ENCODE measurements at places on chromosomes 7 and 10. TPM values are rescaled to one million over a fixed set of nuclear protein-coding genes. Genes with fewer than 3 reads are reported as not detected.

Gene MRLN
- total RNA-seq: 16.9 TPM

Gene SMO
- total RNA-seq: 21.9 TPM

Gene MIOS
- 51.8 TPM for total RNA-seq

Gene STRIP2
- total RNA-seq: 0.96 TPM

Gene ASB10
- not detected for total RNA-seq

Gene RADIL
- total RNA-seq: 1.2 TPM

Gene DPP6
- total RNA-seq: 1.2 TPM

Gene C10orf53
- 1.2 TPM for total RNA-seq

Gene PPP1R3C
- total RNA-seq: 189 TPM

Gene ASZ1
- 4.8 TPM for total RNA-seq

Gene SPDYE18
- total RNA-seq: not detected

Gene C10orf90
- 3.6 TPM for total RNA-seq

Gene OR6B1
- total RNA-seq: 4.3 TPM

GRCh38 chr10:118246332-118247295, 95.5 kb downstream of the FAM204A start:
- DNase-seq: no peak

- DNase-seq: no peak
Measured at GRCh38 chr7:22802426-22802825, 20.2 kb downstream of the TOMM7 start.

DNA sequence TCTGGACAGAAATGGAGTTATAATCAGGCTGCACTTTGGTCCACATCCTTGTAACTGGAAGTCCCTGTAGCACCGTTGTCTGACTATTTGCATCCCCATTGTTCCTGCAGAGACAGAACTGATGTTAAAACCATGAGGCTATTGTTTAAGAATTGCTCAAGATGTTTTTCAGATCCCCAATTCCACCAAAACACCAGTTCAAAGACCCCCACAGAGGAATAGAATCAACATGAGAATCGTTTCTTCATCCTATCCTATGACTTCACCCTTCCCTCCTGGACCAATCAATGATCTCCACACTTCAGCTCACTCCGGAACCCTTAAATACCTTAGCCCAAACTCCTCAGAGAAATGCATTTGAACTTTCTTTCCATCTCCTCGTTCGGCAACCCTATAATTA, 57.1 kb upstream of the GRID1 start:
- no peak for DNase-seq

DNA sequence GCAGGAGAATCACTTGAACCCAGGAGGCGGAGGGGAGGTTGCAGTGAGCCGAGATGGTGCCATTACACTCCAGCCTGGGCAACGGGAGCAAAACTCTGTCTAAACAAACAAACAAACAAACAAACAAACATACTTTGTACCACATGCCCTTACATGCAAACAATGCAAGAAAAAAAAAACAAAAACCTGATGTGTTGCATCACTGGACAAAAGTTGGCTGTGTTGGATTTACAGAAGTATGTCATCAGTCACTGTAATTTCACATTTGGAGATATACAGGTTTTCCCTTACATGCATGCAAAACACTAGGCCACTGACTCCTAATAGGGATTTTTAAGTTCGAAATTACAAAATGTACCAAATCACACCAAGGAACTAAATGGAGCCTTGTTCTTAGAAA, 138.5 kb downstream of the SRPK2 start:
- no peak for DNase-seq

DNA sequence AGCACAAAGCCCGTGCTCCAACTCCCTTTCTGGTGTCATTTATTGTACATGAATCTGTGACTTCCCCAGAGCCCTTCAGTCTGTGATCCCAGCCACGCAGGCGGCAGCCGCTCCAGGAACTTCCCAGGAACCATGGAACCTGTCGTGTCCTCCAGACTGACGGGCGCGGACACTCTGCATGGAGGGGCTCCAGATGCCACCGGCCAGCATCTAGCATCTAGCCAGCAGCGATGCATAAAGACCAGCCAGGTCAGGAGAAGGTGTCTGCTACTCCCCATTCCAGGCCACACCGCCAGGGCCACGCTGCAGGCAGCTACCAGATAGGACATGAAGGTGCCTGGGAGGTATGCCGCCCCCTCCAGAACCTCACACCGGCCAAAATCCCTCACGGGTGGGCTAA, 77.4 kb downstream of the PRKAG2 start:
- no peak for DNase-seq

DNA sequence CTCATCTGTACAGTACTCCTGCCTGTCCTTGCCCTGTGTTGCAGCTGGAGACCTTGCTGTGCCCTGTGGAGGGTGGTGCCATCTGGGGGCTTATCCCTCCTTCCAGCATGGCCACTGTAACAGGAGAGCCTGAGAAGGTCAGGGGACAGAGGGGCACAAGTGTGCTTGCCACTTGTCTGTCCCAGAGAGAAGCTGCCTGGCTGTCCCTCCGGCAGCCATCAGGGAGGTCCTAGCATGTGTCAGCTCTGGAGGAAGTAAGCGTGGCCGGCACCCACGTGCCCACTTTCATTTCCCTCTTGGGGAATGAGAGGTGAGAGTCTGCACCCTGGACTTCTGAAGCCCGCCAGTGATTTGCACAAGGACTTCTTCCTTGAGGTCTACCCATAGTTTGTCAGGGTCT, 97.0 kb upstream of the PPIF start:
- DNase-seq: no peak

GRCh38 chr10:73762915-73763314, 18.7 kb downstream of the SEC24C start:
- no peak for DNase-seq

- DNase-seq: no peak
Measured at GRCh38 chr7:15424468-15424867, 137.3 kb downstream of the AGMO start.

DNA sequence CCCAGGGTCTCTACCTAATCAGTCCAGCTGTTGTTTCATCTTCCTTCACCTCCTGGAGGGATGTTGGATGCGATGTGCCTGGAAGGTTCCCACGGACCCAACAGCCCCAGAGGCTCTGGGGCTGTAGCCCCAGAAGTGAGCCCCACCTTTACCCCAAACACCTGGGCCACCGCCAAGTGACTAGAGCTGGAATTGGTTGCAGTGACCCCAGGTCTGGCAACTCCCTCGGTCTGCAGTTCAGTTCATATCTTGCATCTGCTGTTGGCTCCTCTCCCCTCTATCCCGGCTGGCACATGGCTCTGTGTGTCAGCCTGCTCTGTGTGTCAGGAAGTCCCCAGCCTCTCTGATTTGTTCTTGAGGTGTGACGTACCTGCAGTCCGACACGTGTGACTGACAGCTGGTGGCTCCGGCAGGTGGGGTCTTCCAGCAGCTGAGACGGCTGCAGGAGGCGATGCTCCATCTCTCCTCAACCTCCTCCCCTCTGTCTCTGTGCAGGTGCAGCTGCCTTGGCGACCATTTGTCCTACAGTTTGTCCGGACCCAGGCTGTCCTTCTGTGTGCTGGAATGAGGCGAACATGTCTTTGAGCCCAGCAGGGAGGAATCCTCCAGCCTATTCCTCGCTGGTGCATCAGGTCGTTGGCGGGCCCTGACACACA, 38.6 kb downstream of the ELFN1 start:
- no peak for DNase-seq

DNA sequence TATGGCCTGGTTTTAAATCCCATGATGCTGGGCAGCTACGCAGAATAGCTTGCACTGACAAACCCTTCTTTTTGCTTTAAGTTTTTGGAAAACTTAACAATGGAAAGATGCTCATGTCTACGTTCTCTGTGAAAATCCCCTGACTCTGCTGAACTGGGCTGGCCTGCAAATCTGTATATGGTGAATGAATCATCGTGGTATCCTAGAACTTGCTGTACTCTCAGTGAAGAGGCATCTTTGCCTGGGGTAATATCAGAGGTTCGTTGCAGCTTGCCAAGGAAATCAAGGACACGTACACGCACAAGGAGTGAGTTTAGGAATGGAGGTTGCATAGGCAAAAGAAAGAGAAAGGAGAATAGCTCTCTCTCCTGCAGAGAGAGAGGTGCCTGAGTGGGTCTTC, 382.0 kb upstream of the ADARB2 start:
- DNase-seq: peak; percentile 12

DNA sequence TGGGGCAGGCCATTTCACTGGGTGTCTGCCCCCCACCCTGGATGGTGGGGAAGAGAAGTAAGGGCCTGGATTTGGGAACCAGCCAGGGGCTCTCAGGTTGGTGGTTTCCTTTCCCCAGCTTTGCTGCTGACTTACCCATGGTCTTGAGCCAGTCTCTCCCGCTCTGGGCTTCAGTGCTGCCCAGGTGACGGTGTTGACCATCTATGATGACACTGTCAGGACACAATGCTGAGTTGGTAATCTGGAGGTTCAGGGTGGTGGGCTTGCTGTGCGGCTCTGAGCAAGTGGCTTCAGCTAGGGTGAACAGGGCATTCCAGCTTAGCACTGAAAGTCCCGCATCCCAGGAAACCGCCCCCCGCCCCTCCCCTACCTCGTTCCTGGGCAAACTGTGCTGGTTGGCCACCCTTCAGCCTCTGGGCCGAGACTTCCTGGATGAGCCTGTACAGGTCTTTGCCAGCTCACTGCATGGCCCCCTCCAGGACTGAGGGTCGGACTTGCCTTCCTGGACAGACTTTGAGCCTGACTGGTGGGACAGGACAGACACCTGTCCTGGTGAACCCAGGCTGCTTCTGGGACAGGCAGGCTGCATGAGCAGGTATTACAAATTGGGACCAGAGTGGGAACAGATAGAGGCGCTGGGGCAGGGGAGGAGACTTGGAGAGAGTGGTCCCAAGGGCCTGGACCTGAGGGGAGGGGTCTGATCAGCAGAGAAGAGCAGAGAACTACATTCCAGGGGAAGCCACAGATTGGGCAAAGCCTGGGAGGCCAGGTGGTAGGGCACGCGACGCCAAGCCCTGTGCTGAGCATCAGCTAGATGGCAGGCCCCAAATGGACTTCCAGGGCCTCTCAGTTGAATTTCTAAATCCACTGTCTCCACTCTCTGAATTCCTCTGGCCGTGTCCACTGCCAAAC, 19.9 kb upstream of the ZMIZ1 start:
- no peak for DNase-seq

DNA sequence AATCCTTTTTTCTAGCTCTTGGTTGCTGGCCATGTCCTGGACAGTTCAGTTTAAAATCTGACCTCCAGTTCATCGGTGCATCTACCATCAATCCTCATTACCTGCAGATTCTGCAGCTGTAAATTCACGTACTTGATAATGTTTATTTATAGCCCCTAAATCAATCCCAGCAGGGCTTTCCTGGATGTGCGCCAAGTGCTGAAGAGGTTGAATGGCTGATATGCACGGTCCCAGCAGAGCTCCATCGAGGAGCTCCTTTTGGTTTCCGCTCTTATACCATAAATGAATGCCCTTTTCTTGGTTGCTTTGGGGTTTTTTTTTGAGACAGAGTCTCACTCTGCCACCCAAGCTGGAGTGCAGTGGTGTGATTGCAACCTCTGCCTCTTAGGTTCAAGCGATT, 91.2 kb upstream of the CCZ1B start:
- no peak for DNase-seq

DNA sequence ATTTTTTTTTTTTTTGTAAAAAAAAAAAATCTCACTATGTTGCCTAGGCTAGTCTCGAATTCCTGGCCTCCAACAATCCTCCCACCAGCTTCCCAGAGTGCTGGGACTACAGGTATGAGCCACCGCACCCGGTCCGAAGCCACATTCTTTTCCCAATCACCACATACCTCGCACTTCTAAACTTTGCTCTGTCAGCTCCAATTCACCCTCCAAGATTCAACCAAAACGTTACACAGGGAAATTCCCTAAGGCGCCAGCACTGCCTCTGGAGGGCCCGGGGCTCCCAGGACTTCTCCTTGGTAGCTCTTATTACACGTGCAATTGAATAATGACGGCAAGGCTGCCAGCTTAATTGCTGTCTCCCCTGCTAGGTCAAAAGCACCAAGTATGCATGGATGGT, 10.3 kb upstream of the DNAAF5 start:
- no peak for DNase-seq

GRCh38 chr10:7545792-7546191, 121.0 kb downstream of the ITIH5 start:
- no peak for DNase-seq

DNA sequence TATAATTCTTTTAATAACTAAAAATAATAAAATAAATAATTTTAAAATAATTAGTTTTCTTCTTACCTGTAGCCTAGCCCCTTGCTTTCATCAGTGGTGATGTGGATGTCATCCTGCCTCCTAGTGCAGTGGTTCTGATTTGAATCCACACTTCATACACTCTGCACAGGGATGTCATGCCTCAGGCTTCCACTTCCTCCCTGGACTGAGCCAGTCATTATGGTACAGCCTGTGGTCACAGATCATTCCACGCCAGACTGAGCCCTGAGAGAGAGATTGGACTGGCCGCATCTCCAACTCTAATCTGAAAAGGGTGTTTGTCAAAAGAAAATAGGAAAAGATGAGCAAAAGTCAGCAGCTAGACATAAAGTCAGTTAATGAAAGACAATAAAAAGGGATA, 436.2 kb upstream of the IGFBP3 start:
- DNase-seq: no peak

GRCh38 chr7:117237646-117238045, 85.2 kb downstream of the WNT2 start:
- no peak for DNase-seq

DNA sequence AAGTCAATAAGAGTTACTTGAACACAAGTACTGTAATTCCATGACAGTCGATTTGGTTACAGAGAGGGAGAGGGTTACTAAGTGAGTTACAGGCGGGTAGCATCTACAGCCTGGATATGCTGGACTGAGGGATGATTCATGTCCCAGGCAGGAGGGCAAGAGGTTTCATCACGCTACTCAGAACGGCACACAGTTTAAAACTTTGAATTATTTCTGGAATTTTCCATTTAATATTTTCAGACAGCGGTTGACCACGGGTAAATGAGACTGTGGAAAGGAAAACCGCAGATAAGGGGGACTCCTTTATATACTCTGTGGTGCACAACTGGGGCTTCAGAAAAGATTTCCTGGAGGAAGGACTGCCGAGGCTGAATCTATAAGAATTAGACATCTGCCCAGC, 25.7 kb upstream of the LRRC4 start:
- DNase-seq: peak; percentile 69

DNA sequence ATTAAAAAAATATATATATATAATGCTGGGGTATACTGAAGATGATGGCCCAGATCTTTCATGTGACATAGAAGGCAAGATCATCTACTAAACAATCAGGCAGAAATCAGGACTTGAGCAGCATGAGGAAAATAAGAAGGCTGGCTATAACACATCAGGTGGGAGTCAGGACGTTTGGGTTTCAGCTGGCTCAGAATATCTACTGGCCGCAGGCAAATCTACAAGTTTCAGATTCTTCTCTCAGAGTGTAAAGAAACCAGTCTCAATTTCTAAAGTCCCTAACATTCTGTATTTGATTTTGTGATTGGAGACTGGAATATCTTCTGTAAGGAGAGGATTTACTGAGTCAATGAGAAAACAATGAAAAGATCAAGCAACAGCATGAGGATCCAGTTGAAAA, 37.7 kb upstream of the FAM3C start:
- DNase-seq: no peak

DNA sequence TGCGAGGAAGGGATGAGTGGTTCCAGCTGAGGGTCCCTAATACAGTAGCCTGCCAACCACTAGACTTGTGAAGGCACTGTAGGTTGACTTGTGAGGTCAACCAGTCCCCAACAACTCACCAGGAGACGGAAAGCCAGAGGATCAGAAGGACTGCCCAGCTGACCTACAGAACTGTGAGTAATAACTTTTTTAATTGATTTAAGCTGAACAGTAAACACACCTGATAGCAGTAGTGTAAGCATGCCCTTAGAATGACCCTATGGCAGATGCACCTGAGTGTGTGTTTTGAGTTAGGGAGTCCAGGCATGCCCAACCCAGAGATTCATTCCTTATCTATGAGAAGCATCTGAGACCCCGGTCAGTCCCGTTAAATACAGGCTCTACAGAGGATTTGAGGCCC, 14.1 kb downstream of the PRLHR start:
- DNase-seq: no peak

GRCh38 chr10:60955957-60956425, 12.0 kb upstream of the RHOBTB1 start:
- DNase-seq: no peak

Measured in umbilical cord (tissue), 2 donors.